H7 (cell line): ENCODE measurements at places on chromosomes 4 and X.

DNA sequence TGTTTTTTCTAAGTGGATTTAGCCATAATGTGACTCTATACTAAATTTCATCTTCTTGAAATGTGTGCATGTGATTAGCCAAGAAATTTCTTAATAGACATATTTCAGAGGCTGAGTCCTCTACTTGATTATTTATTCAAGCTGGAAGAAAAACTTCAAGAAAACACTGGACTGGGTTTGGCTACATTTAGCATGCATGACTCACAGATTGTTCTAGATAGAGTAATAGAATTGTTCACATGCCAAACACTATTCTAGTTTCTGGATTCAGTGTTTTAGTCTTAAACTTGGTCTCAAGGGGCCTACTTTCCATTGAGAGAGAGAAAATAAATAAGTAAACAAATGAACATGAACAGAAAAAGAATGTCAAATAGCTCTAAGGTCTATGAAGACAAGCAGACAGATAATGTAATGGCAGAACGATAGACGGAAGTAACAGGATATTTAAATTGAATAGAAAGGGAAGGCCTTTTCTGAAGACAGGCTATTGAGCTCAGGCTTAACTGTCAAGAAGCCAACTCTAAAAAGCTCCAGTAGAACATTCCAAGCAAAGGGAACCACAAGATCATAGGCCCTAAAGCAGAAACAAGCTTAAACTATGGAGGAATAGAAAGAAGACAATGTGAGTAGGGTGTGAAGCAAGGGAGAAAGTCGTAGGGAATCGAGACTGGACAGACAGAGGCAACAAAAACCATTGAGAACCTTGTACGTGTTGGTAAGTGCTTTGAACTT lies 104.6 kb downstream of the TMEM144 start:
- DNase-seq: no peak

GRCh38 chr4:148481636-148482035 lies 39.4 kb upstream of the NR3C2 start:
- DNase-seq: no peak

DNA sequence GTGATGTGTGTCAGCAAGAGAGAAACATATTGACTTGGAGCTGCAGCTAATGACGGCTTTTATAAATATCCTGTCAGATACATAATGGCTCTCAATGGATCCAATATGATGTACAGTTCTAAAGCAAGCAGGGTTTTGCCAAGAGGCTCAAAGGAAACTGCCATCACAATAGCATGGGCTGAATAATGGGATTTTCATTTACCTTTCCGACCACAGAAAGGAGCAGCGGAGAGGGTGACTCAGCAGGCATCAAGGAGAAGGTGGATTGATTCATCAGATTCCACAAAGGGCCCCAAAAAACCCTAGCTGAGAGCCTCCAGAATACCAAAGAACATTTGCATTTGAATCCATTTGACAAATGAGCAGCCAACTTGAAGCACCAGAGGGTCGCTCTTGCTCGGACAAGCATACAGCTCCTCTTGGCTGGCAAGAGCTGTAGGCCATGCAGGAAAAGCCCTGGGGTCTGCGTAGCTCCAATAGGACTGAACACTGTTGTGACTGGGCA lies 355.7 kb upstream of the NOCT start:
- DNase-seq: peak; percentile 61

DNA sequence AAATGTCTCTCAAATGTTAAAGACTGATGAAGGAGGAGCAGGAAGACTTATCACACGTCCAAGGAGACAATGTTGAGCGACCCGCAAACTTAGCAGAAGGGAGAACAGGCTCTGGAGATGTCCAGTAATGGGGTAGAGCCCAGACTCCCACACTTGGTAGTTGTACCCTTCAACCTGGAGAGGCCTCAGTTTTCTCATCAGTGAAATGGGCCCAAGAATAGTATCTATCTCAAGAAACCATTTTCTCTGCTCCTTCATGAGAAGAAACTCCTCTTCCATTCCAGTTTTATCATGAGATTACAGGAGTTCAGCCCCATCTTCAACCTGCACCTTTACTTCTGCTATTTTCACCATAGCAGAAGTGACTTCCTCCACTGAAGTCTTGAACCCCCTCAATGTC lies 169.9 kb downstream of the DHRSX start:
- no peak for DNase-seq

GRCh38 chrX:137227151-137227550 lies 193.4 kb upstream of the GPR101 start:
- no peak for DNase-seq

DNA sequence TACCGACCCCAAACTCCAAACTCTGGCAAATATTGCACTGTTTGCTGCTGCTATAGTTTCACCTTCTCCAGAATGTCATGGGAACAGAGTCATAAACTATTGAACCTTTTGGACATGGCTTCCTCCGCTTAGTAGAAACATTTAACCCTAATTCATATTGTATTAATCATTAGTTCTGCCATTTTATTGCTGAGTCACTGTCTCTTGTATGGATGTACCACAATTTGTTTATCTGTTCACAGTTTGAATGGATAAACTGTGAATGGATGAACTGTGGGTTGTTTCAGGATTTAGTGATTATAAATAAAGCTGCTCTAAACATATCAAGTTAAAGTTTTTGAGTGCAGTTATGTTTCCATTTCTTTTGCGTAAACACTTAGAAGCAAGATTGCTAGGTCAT lies 10.1 kb downstream of the ANXA10 start:
- no peak for DNase-seq

DNA sequence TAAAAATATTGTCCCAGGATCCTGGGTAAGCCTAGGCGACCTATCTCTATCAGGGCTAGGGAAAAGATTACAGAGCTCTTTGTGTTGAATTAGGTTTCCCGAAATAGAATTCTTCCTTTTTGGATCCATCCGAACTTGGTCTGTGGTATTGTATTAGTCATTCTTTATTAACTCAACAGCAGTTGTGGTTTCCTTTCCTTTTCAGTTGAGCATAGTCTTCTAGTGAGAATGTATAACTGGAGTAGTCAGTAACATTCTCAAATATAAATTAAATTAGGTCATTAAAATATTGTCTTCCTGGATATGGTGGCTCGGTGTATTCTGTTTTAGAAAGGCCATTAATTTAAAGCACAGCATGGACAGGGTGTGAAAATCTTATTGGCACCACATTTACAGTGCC lies 520.4 kb downstream of the NLGN4X start:
- DNase-seq: no peak

DNA sequence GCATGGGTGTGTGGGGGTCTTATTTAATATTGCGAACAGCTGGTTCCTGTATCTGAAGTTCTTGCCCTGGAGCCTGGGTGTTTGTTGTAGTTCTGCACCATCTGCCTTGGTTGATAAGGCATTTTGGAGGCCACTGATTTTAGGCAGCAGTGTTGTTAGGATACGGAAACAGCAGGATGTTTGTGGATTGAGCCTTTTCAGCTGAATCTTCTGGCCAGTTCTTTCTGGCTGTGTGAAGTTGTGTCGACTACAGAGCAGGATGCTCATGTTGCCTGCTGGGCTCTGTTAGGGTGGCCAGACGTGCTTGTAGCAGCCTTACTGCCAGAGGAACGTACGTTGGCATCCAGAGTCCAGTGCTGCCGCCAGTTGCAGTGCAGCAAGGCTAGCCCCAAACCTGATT lies 134.2 kb downstream of the PTTG2 start:
- no peak for DNase-seq

GRCh38 chrX:13014111-13015096 lies 30.0 kb downstream of the FAM9C start:
- no peak for DNase-seq

DNA sequence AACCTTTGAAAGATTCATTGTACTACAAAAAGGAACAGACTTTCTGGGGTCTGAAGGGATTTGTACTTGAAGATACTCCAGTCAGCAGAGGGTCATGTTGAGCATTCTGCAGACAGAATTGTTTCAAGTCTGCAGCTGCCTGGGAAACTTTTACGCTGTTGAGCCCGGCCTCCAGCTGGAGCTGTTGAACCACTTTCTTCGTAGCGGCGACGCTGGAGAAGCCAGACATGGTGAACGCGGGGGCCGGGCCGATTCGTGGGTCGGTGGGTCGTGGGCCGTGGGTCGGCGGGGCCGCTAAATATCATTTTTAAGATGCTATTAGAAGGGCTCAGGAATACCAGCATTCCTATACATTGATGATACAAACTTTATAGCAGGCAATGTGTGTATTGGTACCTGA lies 12.0 kb upstream of the RTL9 start:
- peak; percentile 45 for DNase-seq

DNA sequence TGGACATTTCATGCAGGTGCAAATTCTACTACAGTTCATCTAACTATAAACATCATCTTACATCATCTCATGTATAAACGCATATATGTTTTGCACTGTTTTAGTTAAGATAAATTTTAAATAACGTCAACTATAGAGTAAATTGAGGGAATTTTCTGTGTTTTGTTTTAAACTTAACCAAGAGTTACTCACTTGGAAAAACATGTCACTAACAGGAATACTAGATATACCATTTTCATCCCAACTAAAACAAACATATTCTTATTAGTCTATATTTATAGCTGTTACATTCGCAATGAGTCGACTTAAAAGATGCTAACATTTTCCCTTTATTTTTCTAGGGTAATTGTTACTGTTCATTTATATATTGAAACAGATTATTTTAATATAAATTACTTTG lies 159.6 kb downstream of the PDGFC start:
- no peak for DNase-seq

- DNase-seq: peak; percentile 39
Observed at GRCh38 chrX:39614680-39614998, 483.1 kb downstream of the BCOR start.

DNA sequence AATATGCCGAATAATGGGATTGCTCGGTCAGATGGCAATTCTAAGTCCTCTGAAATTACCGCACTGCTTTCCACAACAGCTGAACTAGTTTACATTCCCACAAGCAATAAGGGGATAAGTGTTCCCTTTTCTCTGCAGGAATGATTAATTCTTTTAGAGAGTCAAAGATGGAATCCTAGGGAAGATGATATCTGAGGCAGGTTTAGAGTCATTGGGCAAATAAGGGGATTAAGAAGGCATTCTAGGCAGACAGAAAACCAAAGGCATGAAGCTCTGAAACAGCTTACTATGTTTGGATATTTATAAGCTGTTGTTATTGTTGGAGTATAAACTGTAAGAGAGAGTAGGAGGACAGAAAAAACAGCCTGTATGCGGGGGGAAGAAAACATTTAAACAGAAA lies 85.7 kb downstream of the TET2 start:
- DNase-seq: no peak

GRCh38 chr4:46878641-46879040 lies 30.4 kb downstream of the COX7B2 start:
- DNase-seq: no peak

DNA sequence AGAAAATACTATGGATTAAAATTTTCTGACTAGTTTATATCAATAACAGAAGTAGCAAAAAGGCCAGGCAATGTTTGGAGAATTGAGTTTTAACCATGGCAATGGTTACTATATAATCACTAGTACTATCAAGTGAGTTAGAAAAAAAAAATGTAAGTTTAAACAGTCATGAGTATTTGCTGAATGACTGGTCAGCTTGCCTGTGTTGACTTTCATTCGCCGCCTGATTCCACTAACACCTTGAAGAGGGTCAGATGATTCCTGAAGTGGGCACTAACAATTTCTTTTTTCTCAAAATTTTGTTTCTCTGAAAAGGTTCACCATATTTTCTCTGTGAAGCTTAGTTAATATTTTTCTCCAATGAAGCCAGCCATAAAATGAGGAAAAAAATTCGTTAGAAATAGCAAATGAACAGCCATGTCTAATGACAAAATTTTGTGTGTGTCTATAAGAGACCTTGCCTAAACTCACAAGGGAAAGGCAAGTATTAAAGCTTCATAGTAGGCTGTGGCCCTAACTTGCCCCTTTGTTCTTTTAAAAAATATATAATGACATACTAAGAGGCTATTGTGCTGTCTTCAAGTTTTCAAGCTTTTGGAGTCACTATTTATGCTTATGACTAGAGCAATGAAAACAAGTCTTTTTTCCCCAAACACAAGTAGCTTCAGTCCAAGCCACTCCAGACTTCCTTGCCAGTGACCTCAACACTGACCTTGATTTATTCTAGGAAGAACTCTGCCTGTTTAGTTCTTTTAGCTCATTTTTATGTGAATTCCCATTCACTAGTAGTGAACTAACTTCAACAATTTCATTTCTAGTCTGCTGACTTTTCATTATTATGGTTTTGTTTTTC lies 18.4 kb upstream of the FHDC1 start:
- DNase-seq: no peak

GRCh38 chrX:84907324-84907968 lies 96.2 kb upstream of the APOOL start:
- no peak for DNase-seq

DNA sequence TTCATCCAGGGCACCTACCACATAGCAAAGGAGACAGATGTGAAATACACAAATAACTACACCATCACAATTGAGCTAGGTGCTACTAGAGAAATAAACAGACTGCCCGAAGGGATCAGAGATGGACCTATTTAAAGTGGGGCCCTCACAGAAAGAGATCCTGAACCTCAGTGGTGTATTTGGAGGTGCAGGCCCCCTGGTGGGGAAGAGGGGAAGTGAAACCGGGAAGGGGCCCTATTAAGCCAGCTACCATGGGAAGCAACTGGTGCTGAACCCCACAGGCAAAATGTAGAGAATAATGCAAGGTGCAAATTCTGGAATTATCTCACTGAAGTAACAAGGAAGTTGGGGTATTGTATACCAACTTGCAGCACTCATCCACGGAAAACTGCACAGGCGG lies 78.6 kb upstream of the FAM9A start:
- DNase-seq: peak; percentile 63

DNA sequence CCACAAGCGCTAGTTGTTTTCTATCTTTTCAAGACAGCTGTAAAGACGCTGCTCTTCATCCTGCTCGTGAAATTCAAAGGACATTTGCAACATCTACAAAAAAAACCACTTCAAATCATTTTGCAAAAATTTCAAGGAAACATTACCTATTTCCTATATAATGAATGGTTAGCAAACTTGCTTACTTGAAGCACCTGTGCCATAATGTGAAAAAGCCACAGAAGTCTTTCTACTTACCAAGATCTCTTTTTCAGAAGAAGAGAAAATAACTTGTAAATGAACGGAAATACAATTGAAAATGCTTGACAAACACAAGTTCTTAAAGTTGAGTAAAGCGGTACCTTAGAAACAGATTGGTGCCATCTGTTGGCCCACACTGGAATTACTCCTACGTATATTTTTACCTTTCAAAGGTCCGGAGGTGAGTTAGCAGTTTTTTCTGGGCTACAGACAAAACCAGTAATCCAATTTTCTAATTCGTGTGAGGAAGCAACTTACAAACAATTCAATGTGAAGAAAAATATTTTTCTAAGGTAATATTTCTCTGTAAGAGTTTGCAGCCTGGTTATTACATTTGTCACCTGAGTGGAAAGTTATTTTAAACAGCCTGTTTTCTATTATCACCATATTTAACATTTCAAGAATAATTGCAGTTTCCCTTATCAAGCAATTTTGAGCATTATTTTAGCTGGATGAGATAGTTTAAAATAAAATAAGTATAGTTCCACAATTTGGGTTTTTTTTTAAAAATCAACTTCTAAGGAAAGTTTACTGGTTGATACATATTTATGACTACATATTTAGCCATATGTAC lies at the start of gene TLR6:
Gene TLR6 (minus strand): TSS at position 294 of the 814 bp plus-strand sequence. CDS start 27,344 bp downstream, outside the sequence.
- DNase-seq: peak; percentile 50

- DNase-seq: no peak
Observed at GRCh38 chr4:149835280-149835679, 19.6 kb upstream of the IQCM start.

- DNase-seq: no peak
Observed at GRCh38 chrX:22268706-22269105, 4.0 kb upstream of the CBLL2 start.

GRCh38 chrX:130885508-130885907 lies 17.5 kb downstream of the ENOX2 start:
- DNase-seq: no peak

GRCh38 chrX:133380711-133381619 lies 34.3 kb downstream of the GPC4 start:
- DNase-seq: no peak

- no peak for DNase-seq
Observed at GRCh38 chr4:112386071-112386470, 88.9 kb downstream of the ALPK1 start.
